ENCODE measurements at places on chromosomes 5 and 9.
A peak's percentile ranks its signal among the peaks of the same experiment; 100 is the strongest.

DNA sequence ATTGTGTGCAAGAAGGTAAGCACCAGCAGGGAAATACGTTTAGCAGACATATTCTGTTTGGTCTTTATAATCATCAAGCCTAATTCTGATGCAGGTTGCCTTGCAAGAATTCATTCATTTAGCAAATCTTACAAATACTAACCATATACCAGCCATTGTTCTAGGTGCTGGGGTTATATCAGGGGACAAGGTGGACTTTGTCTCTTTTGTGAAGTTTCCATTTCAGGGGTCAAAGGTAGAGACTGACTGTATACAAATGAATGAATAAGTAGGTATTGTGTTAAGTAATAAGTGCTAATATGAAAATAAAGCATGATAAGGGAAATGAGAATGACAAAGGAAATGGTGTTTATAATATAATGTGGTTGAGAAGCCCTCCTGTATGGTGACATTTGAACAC, 64.0 kb downstream of the LNPEP start:
- DNase-seq: no peak

- no peak for DNase-seq
Observed at GRCh38 chr5:177419046-177419445, 7.4 kb upstream of the GRK6 start.

- no peak for DNase-seq
Observed at GRCh38 chr5:97797994-97798451, 615.0 kb upstream of the RIOK2 start.

GRCh38 chr5:171363846-171364245, 23.8 kb upstream of the NPM1 start:
- DNase-seq: no peak

- DNase-seq: no peak
Observed at GRCh38 chr5:9894571-9895301, 264.6 kb upstream of the TAS2R1 start.

DNA sequence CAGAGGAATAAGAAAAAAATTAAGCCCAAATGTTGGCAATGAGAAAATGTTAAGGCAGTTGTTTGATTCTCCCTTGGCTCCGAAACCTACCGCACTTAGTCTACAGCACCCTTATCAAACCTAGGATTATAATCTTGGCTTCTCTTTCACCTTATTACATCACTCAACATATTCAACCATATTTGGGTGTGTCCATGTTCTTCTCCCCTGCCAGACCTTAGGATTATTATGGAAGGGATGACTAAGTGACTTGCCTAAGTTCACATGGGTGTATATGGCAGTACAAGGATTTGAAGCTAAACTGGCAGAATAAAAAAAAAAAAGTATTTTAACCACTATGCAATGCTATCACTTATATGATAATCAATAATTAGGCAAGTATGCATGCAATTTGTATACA, 76.4 kb downstream of the PLK2 start:
- no peak for DNase-seq

DNA sequence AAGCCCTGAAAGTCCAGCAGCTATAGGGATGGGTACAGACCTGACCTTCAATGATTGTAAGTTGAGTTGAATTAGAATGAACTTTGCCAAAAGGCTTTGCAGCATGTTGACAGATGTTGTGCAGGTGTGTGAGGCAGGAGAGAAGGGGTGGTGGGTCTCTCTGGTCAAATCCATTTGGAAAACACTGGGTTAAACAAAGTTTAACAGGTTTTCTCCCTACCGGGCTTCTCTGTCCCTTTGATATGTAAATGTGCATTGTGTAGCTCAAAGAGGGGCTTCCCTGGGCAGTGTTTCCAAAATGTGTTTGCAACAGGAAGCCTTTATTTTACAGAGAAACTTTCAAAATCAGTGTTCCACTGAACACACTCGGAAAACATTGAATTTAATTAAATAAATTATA, 72.1 kb upstream of the BRINP1 start:
- DNase-seq: no peak

GRCh38 chr5:125978015-125978414, 445.2 kb upstream of the GRAMD2B start:
- DNase-seq: no peak

DNA sequence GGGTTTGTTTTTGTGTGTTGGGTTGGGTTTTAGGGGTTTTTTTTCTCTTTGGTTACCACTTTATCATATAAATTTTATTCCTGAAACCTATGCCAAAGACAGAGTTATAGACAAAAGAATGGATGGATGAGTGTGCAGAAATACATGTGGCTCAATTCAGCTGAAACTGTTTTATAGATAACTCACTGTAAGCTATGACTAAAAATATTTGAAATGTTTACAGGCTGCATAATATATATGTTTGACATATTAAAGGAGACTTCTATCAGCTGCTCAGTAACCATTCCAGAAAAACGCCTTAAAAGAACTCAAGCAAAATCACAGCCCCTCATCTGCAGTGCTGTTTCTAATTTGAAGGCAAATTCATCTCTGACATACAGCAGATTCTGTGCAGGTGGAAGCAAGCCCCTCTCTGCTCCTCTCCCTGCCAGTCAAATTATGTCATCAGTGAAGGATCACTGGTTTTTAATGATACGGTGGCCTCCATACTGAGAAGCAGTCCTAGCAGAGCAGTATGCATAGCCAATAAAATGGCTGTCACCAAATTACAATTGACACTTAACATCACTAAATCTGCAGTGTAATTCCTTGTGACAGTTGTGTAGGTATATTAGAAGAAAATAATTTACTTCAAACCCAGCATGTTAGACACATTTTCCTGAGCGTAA, 301.6 kb downstream of the NR2F1-AS1 start:
- DNase-seq: no peak

DNA sequence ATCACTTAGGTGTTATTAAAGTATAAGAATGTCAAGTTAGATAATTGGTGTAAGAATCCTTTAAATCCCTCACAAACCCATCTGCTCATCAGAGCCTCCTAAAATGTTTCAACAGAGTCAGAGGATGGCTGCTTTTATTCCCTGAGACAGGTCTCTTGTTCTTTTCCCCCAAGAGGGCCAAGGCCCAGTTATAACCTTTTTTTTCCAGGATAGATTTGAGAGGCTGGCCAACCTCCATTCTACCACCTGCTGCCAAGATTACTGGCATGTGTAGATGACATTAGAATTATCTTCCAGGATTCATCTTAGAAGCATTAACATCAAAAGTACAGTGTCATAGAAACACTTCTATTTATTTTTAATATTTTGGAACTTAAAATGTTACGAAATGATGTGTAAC, 305.1 kb downstream of the TRPM3 start:
- no peak for DNase-seq

DNA sequence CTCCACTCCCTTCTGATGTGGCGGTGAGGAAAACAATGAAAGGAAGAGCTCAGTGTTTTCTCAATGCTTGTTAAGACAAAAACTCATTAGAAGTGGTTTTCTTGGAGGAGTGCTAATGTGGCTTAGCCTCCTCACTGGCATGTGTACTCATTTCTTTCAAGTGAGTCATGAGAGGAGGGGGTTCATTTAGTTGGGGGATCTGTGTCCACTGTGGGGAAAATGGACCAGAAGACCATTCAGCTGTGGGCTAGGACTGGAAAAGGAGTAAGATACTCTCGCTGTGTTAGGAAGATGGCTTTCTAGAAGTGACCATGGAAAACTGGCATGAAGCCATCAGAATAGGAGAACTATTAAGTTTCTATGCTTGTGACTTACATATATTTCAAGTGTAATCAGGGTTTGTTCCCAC, 23.5 kb downstream of the KLF9 start:
- DNase-seq: no peak

DNA sequence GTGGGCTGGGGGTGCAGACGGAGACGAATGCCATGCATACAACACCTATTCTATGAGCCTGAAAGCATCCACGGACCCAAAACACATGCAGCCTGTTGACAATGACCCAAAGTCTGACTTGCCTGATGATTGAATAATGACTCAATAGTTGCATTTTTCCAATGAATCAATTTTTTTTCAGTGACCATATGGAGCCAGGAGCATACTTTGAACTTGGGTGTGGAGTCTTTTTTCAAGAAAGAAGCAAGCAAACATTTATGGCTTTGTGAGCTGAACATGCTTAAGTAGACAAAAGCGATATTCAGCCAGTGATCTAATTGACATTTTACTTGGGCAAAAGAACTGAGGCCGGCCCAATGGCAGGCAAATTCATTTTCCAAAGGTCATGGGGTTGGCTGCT, 283.9 kb upstream of the PANK3 start:
- no peak for DNase-seq

GRCh38 chr5:172714491-172715420, 56.2 kb downstream of the DUSP1 start:
- DNase-seq: peak; percentile 31

- DNase-seq: no peak
Observed at GRCh38 chr5:167802755-167803431, 488.6 kb upstream of the WWC1 start.

GRCh38 chr5:73759771-73760170, 133.8 kb downstream of the ARHGEF28 start:
- DNase-seq: no peak

- DNase-seq: no peak
Observed at GRCh38 chr9:82535432-82535998, 527.4 kb downstream of the RASEF start.

GRCh38 chr9:122819791-122820489, 8.4 kb downstream of the PDCL start:
- no peak for DNase-seq

GRCh38 chr5:108989761-108990392, 242.2 kb downstream of the FER start:
- DNase-seq: no peak

GRCh38 chr9:27939186-27939585, 365.9 kb upstream of the C9orf72 start:
- no peak for DNase-seq

GRCh38 chr5:84791138-84791537, 406.5 kb upstream of the EDIL3 start:
- no peak for DNase-seq

GRCh38 chr5:164540174-164540573, 1034.8 kb downstream of the MAT2B start:
- DNase-seq: no peak

GRCh38 chr5:117615226-117615625, 1040.6 kb upstream of the SEMA6A start:
- no peak for DNase-seq

DNA sequence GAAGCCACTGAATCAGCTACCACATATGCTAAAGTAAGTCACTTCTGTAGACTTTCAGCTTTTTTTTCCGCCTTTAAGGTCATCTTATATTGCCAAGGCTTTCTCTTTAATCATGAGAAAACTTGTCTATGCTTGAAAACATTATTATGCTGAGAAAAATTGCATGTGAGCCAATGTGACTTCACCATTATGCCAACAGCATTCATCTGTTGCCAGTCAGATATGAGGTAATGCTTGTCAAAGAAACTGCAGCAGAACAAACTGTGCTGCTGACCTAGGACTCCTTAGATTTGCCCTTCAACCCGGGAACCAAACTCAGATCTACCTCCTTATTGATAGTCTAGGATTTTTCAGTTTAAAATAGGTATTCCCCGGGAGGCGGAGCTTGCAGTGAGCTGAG, 34.3 kb downstream of the SLC44A1 start:
- no peak for DNase-seq

- DNase-seq: no peak
Observed at GRCh38 chr9:94908583-94909249, 182.2 kb downstream of the AOPEP start.

DNA sequence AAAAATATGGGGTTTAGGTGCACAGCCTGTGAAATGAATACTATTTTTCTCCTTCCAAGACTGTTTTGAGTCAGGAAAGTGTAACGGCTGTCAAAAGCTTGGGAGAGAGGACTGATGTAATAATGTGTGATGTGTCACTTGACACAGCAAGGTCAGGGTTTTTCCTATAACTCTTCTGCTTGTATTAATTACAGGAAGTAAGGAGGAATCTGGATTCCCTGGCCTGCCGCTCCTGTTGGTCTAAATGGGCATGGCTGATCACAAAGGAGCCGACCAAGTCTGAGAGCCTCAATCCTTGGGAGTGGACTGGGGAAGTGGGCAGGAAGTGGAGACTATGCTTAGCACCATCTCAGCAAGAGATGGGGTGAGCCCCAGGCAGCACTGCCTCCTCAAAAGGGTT, 16.7 kb upstream of the SLC28A3 start:
- DNase-seq: no peak

- no peak for DNase-seq
Observed at GRCh38 chr5:61304590-61305381, 27.3 kb upstream of the ZSWIM6 start.

DNA sequence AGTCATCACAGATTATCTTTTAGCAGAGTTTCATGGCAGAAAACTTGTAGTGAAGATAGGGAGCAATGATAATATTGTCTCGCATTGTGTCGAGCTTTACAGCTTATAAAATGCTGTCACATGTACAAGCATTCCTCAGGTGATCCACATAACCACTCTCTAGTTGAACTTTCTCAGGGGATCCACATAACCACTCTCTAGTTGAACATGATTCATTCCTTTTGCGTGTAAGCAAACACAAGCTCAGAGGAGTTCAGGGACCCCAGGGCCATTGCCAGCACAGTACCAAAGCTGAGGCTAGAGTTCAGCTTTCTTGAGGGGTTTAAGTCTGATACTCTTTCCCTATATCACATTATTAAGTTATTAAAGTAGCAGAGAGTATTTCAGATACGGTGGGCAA, 86.7 kb downstream of the CDH6 start:
- DNase-seq: no peak

DNA sequence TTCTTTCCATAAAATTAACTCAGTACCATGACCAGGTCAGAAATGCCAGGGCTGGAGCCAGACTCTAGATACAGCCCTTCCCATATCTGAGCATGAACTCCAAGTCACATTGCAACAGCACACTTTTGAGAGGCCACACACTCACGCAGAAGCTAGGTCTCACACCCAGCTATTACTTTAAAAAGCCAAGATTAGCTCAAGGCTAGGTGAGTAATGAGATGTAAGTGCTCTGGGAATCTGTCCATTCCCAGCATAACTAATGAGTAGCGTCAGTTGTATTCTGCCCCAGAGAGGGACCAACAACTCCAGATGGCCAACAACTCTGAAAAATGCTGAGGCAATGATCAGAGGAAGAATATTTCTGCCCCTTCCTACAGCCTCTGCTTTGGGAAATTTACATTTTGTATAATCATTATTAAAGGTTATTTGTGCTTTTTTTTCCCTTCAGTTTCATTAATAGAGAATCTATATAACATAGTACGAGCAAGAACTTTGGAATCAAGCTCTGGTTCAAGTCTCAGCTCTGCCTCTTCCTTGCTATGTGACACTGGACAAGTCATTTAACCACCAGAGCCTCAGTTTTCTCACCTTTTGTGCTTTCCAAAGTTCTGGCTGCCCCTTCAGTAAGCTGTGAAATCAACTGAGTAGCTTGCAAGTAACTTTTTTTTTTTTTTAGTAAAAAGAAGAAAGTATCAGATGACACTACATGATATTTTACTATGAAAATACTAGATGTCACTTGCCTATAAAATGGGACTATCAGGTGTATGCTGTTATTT, 118.3 kb downstream of the NR6A1 start:
- DNase-seq: no peak

GRCh38 chr9:3534614-3535404, 9.0 kb upstream of the RFX3 start:
- no peak for DNase-seq

DNA sequence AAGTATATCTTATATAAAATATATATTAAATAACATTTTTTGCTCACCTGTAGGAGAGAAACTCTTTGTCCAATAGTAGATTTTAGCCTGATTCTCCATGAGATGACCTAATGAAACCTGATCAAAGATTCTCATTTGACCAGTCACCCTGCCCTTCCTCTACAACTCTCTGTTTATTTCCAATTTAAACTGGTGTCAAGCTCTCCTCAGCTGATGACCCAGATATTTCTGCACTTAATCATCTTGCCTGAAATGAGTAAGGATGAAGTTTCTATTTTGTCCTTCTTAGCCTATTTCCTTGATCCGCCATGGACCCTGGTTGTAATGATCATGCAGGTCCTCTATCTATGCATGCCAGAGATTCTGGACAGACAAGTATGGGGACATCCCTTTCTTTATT, 179.3 kb upstream of the FGF10 start:
- DNase-seq: no peak
